Fibroblast of skin of back (primary cell): ENCODE measurements at places on chromosomes 11 and 22.
A peak's percentile ranks its signal among the peaks of the same experiment; 100 is the strongest.

DNA sequence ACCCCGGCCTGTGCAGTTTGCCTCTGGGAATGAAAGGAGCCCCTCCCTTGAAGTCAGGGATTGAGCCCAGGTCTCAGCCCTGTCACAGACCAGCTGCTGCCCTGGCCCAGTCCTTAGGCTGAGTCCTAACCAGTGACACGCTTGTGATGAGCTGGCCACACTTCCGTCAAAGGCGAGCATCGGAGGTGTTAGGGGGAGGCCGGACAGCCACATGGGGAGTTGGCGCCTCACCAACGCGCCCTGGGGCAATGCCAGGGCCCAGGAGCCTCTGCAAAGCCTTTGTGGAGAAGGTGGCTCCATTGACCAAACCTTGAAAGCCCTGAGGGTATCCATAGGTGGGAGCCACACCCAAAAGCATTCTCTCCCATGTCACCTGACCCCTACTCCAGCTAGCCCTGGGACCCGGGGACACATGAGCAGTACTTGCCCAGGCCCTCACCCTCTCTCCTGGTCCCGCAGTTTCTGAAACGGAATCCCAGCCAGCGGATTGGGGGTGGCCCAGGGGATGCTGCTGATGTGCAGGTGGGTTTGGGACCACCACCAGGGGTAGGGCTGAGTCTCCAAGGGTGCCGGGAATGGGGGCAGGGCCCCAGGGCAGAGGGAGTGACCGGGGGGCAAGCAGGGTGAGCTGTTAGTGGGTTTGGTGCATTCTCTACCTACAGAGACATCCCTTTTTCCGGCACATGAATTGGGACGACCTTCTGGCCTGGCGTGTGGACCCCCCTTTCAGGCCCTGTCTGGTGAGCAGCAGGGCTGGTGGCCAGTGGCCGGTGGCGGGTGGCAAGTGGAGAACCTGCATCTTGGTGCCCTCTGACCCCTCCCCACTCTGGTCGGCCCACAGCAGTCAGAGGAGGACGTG, 3.7 kb downstream of the PTPRCAP start:
- DNase-seq, result no peak

DNA sequence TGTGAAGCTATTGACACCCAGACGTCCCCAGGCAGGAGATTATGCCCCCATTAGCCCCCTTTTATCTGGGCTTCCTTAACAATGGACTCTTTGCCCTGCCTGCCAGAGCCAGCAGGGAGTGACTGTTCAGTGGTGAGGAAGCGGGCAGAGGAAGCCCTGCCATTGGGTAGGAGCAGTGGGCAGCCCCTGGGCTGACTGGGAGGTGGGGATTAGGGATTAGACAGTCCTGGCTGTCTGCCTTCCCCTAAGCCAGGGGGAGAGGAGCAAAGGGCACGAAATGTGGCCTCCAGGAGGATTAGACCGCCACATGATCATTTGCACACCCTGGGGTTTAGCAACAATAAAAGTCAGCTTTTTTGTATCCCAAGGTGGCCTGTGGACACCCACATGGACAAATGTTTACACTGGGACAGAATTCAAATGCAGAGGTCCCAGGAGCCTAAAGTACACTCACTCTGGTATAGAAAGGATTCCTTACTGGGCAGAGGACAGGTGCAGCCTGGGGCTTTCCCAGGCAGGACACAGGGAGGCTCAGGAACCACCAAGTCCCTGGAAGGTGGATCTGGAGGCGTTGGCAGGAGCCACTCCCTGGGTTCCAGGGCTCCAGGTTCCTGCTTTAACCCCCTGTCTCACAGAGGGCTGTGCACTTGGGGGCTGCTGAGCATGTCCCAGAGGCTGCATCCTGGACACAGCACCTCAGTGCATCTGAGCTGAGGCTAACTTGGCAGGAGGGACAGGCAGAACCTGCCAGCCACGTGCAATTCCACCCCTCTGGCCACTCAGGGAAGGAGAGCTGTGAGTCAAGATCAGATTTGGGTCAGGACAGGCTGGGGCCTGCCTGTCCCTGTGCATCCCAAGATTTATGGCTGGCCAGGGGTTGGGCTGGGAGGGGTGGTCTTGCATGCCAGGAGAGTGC, 2.1 kb downstream of the PNPLA3 start:
- no peak for DNase-seq

- DNase-seq, result peak; percentile 99
These were observed 4.8 kb upstream of the ELFN2 start for GRCh38 chr22:37431801-37432707.

DNA sequence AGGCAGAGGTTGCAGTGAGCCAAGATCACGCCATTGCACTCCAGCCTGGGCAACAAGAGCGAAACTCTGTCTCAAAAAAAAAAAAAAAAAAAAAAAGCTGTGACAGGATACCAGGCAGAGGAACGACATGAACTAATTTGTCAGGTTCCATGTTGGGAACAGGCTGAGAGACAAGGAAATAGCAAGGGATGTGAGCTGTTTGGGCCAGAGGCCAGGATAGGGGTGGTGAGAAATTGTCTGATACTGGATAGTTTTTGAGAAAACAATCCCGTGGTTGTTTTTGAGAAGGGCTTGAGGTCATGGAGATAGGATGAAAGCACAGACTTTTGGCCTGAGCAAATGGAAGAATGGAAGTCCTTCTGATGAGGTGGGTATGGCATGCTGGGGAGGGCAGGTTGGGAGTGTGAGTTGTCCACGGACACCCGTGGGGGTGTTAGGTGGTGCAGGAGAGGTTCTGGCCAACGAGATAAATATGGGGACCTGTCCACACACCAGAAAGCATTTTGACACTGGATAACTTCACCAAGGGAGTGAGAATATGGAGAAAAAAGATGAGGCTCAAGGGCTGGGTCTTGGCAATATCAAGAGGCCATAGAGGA, 13.7 kb downstream of the PIWIL3 start:
- no peak for DNase-seq

- DNase-seq, result no peak
These were observed 42.9 kb downstream of the C11orf96 start for GRCh38 chr11:43985386-43985752.
